NCI-H2107 (cell line): ENCODE measurements at places on chromosomes 5 and 9.

- no peak for DNase-seq
Observed at GRCh38 chr5:51977014-51977413, 593.8 kb downstream of the ISL1 start.

DNA sequence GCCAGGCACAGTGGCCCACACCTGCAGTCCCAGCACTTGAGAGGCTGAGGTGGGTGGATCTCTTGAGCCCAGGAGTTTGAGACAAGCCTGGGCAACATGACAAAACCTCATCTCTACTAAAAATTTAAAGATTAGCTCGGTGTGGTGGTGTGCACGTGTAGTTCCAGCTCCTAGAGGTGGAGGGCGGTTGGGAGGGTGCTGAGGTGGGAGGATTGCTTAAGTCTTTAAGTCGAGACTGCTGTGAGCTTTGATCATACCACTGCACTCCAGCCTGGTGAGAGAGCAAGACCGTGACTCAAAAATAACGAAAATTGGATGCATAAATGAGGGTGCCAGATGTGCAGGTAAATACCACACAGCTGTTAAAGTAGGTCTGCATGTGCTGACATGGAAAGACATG lies 39.3 kb upstream of the TDRD7 start:
- DNase-seq = no peak

- peak; percentile 44 for DNase-seq
Observed at GRCh38 chr5:54902791-54903473, 82.5 kb downstream of the ESM1 start.

DNA sequence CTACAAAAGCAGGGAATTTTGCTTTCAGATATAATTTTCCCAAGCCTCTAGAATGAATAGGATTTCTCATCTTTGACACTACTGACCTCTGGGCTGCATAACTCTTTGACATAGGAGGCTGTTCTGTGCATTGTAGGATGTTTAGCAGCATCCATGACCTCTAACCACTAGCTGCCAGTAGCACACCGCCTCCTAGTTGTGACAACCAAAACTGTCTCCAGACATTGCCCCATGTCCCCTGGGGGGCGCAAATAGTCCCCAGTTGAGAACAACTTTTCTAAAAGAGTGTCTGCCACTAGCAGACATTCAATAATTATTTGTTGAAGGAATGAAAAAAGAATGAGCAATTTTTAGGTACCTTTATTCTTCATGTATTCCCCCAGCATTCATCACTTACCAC lies 51.8 kb downstream of the POU4F3 start:
- no peak for DNase-seq

- DNase-seq = no peak
Observed at GRCh38 chr5:82987188-82987587, 90.0 kb downstream of the TMEM167A start.

DNA sequence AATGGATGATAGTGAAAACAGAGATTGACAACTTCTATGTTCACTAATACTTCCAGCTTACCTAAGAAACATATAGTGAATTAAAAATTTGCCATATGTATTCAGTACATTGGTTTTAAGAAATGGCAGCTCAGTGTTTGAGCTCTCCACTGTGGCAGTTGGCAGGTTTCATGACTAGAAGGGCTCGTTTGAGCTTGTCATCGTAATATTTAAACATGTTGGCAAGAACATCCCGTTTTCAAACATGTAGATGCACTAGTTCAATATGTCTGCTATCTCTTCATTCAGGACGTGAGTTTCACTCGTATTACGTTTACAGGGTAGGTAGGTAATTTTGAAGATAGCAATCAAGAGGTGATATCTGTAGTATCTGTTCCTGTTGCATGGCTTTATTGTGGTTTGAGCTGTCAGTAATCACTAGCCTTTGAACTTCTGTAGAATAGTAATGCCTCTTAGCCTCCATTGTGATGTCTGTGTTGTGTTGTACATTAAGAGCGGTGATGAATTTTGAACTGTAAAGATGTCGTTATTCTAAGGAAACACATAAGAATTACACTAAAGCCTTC lies 74.8 kb downstream of the NLN start:
- no peak for DNase-seq

GRCh38 chr5:144189800-144190429 lies 19.2 kb downstream of the KCTD16 start:
- DNase-seq = no peak

- no peak for DNase-seq
Observed at GRCh38 chr5:149740341-149740740, 10.2 kb downstream of the PPARGC1B start.

DNA sequence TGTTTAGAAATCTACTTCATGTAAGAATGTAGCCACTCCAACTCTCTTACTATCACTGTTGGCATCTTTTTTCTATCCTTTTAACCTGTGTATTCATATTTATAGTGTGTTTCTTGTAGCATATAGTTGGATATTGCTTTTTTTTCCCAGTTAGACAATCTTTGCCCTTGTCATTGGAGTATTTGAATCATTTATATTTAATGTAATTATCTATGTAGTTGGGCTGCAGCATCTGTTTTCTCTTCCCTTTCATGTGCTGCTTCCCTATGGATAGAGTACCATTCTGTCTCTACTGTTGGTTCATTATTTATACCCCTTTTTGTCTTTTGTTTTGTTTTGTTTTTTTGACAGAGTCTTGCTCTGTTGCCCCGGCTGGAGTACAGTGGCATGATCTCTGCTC lies 45.2 kb upstream of the PPP2CA start:
- DNase-seq = no peak

DNA sequence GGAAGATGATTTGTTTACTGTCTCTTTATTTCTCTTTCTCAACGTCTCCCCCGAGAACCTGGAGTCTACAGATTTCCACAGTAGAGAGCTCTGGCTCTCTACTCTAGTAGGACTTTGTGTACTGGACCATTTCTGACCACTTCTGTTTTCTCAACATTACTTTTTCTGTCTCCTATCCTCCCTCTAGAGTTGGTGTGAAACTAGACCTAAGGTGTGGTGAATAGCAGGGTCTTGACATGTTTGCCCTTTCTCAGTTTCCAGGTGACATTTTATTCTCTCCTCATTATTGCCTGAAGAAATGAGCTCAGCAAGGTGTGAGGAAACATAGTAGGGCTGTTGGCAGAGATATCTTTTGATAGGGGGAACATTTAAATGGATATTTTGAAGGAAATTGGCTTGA lies 62.1 kb upstream of the IL6ST start:
- no peak for DNase-seq

DNA sequence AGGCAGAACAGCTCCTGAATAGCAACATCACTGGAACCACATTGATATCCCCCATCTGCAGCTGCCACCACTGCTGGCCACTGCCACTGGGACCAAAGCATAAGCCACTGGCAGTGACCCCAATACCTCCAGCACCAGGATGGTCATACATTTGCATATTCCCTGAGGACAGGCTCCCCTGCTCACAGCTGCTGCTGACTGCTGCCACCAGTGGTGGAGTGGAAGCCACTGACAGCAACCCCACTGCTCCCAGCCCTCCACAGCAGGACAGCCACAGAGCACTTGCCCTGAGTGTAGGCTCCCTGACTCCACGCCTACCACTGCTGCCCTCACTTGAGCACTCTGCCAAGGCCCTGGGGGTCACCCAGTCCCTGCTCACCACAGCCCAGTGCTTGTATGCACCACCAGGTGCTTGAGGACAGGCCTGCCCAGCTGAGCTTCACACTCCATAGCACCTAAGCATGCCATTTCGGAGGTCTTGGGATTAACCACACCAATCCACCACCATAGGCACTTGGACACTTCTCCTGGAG lies 327.4 kb upstream of the RPS23 start:
- no peak for DNase-seq

- DNase-seq = no peak
Observed at GRCh38 chr9:96585426-96585825, 34.2 kb downstream of the CDC14B start.

DNA sequence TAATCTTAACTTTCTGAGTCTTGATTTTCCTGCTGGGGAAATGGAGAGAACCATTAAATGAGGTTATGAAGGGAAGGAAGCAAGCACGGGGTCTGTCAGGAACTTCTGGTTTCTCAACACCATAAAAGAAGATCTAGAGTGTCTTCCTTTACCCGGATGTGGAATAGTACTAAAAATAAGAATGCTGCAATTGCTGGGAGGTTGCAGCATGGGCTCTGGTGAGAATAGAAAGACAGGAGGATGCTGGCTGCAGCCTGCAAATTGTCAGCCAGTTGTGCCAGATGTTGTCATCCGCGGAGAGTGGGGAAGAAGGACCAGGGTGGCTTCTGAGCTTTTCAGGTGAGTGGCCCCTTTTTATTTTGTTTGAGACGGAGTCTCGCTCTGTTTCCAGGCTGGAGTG lies 69.3 kb upstream of the STC2 start:
- DNase-seq = no peak

DNA sequence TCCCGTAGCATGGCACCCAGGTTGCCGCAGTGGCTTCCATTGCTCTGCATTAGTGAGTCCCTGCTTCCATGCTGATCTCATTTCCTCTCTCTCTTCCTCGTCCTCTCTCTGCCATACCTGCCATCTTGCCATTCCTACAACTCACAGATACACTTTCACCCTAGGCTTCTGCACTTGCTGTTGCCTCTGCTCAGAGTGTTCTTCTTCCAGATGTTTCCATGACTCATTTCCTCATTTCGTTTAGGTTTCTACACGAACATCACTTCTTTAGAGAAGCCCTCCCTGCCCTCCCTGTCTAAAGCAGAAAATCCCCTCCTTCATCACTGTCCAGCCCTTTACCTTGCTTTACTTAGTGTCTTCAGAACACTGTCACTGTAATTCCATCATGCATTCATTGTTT lies 115.2 kb upstream of the WWC1 start:
- no peak for DNase-seq

GRCh38 chr9:136399176-136400037 lies 563 bp downstream of the SNAPC4 start:
- no peak for DNase-seq

- no peak for DNase-seq
Observed at GRCh38 chr9:25691786-25692185, 13.5 kb upstream of the TUSC1 start.

DNA sequence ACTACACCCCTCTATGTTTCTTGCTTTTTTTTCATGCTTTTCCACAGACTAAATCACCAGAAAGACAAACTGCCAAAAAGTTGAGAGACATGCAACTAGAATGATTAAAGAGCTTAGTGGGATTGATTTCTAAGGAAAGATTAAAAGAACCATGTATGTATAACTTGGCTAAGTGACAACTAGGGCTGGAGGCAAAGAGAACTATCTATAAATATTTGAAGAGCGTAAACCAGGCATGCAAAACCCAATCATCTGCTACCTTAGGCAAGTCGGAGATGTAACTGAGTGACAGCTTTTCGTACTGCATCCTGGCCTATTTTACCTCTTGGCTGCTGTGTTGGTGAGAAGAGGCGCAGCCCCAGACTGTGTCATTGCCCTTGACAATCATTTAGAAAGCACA lies 121.0 kb upstream of the TLX3 start:
- no peak for DNase-seq

DNA sequence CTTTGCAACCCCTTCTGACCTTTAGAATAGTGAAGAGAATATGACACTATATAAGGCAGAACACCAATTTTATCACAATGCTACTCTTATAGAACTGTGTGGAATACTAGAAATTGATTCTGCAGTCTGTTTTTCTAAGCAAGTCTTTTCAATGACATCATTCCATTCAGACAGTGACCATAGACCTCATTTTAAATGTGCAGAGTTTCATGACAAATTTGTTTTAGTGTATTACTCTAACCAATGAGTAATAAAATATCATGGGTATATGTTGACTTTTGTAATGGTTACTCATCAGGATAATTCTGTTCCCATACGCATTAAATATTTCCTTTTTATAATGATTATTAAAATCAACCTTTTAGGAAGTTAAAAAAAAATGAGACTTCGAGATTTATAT lies 219.9 kb downstream of the COX7C start:
- DNase-seq = no peak

DNA sequence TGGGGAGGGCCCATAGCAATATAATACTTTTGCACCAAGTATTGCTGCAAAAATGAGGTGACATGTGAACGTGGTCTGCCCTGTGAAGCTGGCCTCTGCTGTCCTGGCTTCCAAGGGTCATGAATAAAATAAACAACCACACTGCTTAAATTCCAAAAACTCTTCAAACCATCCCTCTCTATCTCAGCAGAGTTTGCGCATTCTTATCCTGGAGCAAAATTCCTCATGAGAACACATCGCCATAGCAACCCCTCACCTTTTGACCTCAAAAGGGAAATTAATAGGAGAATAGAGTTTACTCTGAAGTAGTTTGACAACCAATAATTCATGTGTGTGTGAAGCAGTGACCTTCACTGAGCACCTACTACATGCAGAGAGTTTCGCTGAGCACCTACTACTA lies 342.9 kb downstream of the SPOCK1 start:
- no peak for DNase-seq

GRCh38 chr9:23594421-23594820 lies 231.6 kb downstream of the ELAVL2 start:
- DNase-seq = no peak

DNA sequence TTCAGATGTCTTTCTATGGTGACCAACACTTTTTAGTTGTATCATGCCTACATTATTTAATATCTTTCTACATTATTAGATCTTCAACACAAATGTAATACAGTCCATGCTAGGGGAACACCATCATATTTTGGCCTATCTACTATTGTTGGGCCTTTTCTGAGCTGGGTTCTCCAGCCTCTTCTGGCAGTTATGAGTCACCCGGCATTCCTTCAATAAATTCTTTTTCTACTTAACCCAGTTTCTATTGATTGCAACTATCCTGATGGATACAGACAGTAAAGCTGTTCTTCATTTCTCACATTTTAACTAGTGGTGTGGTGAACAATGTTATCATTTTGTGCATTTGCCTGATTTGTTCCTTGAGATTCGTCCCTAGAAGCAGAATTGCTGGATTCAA lies 529.3 kb downstream of the BNC2 start:
- no peak for DNase-seq

DNA sequence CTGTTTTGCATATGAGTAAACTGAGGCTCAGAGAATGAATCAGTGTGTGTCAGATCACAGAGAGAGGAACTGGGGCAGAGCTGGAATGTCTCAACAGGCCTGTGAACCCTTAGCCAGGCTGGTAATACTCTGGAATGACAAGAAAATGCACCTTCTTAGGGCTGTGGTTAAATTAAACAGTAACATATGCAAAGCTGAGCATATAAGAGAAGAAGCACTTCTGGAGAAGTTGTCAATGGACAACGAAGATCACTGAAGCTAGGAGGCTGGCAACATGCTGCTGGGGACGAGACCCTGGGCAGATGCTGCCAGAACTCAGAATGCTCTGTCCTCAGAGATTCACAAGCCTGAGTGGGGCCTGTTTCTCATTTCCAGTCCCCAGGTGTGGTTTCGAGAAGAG lies 64.6 kb upstream of the EPB41L4B start:
- DNase-seq = no peak

DNA sequence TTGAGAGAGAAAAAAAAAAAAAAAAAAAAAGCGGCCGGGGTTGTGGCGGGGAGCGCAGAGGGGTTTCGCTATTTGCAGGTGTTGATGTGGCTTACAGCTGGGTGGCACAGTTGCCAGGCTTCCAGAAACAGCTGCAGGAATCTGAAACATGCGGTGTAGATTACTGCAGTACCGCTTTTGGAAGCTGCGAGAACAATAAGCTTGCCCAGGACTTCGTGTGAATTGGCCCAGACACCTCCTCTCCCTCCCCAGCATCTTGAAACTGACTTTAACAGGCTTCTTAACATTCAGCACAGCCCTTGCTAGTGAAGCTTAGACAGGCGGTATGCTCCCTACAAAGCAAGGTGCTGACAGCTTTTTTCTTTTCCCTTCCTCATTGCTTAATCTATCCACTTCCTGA lies 104.0 kb downstream of the ATP10B start:
- no peak for DNase-seq
